Kidney capillary endothelial cell (primary cell): ENCODE measurements at places on chromosomes 12 and 14.
A peak's percentile ranks its signal among the peaks of the same experiment; 100 is the strongest.

- DNase-seq, result no peak
Observed at GRCh38 chr12:29732593-29732992, 51.1 kb downstream of the TMTC1 start.

DNA sequence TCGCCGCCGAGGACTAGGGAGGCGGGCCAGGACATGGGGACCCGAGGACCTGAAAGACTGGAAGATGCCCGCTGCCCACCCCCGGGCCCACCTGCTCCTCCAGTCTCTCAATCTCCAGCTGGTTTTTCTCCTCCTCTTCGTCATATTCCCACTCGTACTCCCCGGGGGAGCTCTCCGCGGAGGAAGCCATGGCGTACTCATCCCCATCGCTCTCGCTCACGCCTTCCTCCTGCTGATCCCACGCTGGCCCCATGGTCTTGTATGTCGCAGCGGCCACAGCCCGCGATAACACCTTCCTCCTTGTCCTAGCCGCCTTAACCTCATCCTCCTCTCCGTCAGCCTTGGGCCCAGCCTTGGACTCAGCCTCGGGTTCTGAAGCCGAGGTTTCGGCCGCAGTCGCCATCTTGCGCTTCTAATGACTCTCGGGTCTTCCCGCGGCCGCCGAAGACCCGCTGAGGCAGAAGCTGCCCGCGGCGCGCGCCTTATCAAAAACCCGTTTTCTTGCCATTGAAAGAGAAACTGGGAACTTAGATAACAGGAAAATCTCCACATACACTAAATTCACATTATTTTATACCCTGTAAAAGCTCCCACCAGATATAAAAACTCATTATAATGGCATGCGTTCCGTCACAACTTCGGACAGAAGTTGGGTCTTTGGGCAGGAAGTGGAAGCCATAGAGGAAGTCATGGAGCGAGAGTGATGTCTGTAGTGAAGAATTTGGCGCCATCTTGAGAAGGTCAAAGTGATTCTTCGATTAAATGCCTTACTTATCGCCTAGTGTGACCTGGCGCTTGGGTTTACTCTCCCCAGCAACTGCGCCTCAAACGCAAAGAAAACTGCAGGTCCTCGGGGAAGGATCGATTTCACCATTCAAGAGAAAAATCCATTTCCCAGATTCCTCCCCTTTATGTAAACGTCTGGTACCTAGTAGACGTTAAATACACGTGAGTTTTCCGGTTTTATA, at the start of gene SART3:
SART3 (minus strand) TSS at position 422 of the 968 bp plus-strand sequence; CDS start at position 403, 19 bp downstream.
- DNase-seq, result peak; percentile 91

DNA sequence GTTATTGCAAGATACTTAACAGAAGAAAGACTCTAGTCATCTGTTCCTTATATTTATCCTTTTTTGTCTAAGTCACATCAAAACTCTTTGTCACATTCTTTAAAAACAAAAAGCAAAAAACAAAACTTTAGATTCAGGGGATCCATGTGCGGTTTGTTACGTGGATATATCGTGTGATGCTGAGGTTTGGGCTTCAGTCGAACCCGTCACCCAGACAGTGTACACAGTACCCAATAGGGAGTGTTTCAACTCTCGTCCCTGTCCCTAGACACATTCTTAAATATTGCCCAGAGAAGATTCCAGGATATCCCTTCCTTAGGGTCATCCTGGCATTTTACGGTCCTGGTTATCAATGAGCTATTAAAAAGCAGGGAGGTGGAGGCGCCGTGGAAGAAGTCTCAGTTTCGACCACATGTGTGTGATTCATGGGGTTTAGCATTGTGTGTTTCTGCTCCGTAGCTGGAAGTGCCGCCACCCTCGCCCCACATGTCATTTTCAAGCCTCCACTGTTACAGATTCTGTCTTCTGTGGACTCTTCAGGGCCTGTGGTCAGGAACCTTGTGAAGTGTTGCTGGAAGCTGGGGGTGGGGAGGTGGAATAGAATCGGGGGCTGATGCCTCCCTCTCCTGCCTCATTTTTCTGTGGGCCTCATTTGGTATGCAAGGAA, 19.9 kb downstream of the CCND2 start:
- DNase-seq, result no peak

GRCh38 chr14:63438065-63438757, 105.0 kb downstream of the PPP2R5E start:
- DNase-seq, result peak; percentile 21

- no peak for DNase-seq
Observed at GRCh38 chr12:100993916-100994450, 199.4 kb downstream of the ANO4 start.

DNA sequence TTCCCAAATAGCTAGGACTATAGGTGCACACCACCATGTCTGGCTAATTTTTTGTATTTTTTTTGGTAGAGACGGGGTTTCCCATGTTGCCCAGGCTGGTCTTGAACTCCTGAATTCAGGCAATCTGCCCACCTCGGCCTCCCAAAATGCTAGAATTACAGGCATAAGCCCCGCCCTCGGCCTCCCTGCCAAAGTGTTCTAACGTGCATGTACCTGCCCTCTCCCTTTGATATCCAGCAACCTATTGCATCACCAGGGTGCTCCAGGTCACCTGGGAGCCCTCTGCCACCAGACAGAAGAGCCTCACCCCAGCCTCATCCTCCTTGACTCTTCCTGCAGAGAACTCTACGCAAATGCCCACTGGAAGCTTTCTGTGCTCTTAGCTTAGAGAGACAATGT, 2.2 kb upstream of the EML1 start:
- no peak for DNase-seq

- no peak for DNase-seq
Observed at GRCh38 chr12:20410734-20411133, 42.4 kb downstream of the PDE3A start.

DNA sequence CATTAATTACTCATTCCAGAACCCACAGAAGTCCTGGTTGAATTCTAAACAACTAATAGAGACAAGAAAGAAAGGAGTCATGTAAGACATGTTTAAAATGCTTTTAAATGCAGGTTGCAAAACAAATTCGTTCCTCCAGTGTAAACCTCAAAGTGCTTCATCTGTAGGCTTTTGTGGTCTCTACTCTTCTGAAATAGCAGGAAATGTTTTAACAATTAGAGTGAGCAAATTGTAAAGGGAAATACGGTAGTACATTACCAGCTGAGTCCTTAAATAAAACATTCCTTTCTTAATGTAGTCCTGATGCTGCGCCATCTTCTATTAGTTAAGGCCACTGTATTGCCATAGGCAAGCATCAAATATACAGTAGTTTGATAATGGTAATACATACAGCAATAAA, 1934.2 kb upstream of the SEL1L start:
- no peak for DNase-seq

- DNase-seq, result no peak
Observed at GRCh38 chr14:66341239-66341638, 144.9 kb upstream of the CCDC196 start.

GRCh38 chr12:110141389-110141788, 17.2 kb downstream of the IFT81 start:
- no peak for DNase-seq

GRCh38 chr14:61638595-61639387, 56.5 kb upstream of the HIF1A start:
- DNase-seq, result no peak

- peak; percentile 89 for DNase-seq
Observed at GRCh38 chr14:61326847-61327246, 5.5 kb downstream of the PRKCH start.

DNA sequence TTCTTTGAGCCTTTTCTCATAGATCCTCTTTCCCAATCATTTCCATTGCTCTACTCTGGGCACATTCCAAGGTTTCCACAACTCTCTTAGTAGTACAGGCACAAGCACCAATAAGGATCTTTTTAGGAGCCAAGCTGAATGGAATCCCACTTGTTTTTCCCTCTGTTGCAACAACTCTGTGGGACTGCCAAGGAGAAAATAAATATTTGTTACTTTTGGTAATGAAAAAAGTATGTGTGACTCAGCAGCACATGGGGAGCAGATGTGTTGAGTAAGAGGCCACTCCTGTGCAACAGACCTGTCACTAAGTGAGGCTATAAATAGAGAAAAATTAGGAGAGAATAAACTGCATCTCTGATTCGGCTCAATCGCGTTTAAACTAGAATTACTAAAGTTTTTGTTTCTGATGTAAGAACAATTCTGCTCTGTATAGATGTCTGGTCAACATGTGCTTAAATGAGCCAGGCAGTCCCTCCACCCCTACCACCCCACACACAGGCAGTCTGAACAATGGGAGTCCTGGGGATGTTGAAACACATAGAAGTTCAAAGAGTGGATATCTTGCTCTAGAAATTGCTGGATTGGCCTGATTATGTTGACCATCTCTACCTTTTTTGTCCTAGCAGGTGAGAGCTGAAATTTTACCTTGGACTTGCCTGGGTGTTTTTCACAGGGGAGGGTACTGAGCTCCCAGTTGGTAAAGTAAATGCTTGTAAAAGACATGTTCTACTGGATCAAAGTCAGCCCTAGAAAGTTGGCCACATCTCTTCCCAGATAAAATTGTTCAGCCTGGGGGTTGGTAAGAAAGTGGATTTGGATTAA, 244.3 kb upstream of the NOVA1 start:
- peak; percentile 2 for DNase-seq

DNA sequence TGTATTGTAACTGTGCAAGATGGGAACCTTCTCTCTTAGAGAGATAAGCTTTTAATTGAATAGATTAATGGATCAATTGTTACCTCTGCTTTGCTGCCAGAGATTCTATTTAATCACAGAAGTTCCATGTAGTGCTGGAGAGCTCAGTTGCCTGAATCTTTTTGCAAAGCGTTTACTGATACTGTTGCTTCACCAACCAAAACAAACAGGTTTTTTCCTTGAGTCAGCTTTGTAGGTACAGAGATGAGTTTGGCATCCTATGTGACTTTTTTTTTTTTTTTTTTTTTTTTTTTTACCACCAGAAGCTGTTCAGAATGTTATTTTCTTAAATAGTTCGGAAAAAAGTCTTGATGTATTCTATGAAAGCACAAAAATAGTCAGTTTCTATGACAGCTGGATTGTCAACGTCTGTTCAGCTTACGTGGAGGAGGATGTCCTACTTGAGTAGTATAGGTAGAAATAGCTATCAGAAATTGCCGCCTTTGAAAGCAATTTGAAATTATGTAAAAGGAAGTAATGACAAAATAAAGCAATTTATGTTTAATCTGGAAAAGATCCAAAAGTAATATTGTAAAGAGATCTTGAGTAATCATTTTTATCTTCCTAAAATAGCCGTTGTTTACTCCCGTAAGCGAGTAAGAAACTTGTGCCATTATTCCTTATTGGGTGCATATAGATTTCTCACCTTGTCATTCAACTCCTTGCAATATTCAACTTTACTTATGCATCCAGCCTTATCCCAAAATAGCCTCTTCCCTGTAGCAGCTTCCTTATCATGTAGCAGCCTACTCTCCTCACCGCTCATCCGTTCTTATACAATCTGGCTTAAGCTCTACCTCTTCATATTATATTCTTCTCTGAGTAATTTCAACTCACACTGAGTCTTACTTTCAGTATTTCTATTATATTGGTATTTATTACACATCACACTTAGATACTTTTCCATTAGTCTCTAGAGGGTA, 5.2 kb downstream of the LRRK2 start:
- no peak for DNase-seq

DNA sequence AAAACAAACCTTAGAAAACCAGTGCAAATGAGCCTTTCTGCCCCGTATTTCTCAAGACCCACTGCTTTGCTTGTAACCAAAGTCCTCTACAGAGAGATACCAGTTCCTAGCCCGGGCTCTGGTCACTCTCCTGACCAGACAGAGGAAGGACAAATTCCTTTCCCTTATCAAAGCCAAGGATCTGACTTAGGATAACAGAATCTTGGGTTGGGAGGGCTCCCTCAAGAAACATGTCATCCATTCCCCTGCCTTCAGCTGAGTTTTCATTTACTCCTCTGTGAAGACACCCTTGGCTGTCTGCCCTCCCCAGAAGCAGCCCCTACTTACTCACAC, 116.0 kb upstream of the PARP11 start:
- DNase-seq, result no peak

GRCh38 chr14:36717363-36717762, 55.7 kb downstream of the PAX9 start:
- no peak for DNase-seq

DNA sequence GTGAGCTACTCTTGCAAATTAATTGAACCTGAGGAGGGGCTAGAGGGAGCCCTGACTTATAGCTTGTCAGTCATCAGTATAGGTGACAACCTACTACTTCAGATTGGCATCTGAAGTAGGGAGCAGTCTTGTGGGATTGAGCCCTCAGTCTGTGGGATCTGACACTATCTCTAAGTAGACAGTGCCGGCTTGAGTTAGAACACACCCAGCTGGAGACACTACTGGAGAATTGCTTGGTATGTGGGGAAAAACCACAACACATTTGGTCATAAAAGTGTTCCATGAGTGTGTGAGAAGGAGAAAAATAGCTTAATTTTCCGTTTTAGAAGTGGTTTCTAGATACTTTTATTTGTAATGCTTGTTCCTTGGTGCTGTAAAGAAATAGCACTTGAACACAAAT, 30.5 kb upstream of the DDHD1 start:
- no peak for DNase-seq

DNA sequence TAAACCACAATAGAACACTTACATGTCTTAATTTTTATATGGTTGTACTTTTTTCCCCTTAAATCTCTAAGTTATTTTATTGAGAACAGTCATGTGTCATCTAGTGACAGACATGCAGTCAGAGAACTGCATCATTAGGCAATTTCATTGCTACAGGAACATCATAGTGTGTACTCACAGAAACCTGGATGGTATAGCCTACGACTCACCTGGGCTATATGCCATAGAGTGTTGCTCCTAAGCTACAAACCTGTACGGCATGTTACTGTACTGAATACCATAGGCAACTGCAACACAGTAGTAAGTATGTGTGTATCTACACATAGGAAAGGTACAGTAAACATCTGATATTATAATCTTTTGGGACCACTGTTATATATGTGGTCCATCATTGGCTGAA, 557.6 kb downstream of the PRKD1 start:
- DNase-seq, result no peak

DNA sequence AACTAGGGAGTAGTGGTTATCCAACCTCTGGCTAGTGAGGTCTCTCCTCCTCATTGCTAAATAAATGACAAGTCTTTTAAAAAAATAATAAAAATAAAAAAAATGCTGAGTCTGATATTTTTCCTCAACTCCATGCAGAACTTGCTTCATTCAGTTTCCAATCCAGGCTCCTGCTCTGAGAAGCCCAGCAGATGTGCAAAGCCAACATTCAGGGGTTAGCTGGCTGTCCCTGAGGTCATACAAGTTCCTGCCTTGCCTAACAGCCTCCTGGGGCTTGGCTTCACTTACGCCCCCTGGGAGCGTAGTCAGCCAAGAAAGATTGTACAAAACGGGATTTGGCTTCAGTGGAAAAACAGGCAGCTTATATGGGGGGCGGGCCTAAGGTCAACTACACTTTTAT, 23.3 kb downstream of the RTRAF start:
- no peak for DNase-seq

- no peak for DNase-seq
Observed at GRCh38 chr12:18939051-18939450, 190.5 kb upstream of the PLEKHA5 start.

GRCh38 chr14:25042362-25043299, 7.3 kb downstream of the STXBP6 start:
- DNase-seq, result no peak

GRCh38 chr12:41466802-41467201, 278.7 kb downstream of the PDZRN4 start:
- no peak for DNase-seq
